A549 treated with dexamethasone at 1 μM for 4 hours (cell line): ENCODE measurements at places on chromosomes 7 and 10. TPM values are rescaled to one million over a fixed set of nuclear protein-coding genes. Genes with fewer than 3 reads are reported as not detected.

Gene RBP4
- total RNA-seq: 4.9 to 13.0 TPM (median 9.9 TPM) in 5 replicates

Gene IKZF1
- total RNA-seq: not detected in 5 replicates

Gene TMEM273
- total RNA-seq: not detected in 5 replicates

Gene PNLIPRP3
- 0.04 TPM in 2 of 5 replicates, not detected in the others for total RNA-seq

Gene MRC1
- 0.01 to 0.04 TPM (median 0.02 TPM) in 4 of 5 replicates, not detected in the other for total RNA-seq

Gene INHBA
- total RNA-seq: 0.21 to 0.53 TPM (median 0.39 TPM) in 5 replicates

Gene HHEX
- 11.1 to 12.4 TPM (median 11.7 TPM) in 5 replicates for total RNA-seq

Gene ELFN1
- 0.24 to 0.37 TPM (median 0.33 TPM) in 5 replicates for total RNA-seq

Gene PARD3
- total RNA-seq: 59.7 to 72.6 TPM (median 66.9 TPM) in 5 replicates

Gene BEND7
- total RNA-seq: 7.5 to 10.1 TPM (median 8.7 TPM) in 5 replicates

Gene GDF2
- not detected in 5 replicates for total RNA-seq

Gene CBX3
- total RNA-seq: 199 to 274 TPM (median 215 TPM) in 5 replicates
